Left cardiac atrium (tissue), 4 donors: ENCODE measurements at places on chromosomes 12 and 14.

GRCh38 chr14:29898470-29898869 lies 29.2 kb downstream of the PRKD1 start:
- DNase-seq: no peak

- no peak for DNase-seq
These were observed 211.8 kb downstream of the SNAPC1 start for GRCh38 chr14:61973981-61974380.

DNA sequence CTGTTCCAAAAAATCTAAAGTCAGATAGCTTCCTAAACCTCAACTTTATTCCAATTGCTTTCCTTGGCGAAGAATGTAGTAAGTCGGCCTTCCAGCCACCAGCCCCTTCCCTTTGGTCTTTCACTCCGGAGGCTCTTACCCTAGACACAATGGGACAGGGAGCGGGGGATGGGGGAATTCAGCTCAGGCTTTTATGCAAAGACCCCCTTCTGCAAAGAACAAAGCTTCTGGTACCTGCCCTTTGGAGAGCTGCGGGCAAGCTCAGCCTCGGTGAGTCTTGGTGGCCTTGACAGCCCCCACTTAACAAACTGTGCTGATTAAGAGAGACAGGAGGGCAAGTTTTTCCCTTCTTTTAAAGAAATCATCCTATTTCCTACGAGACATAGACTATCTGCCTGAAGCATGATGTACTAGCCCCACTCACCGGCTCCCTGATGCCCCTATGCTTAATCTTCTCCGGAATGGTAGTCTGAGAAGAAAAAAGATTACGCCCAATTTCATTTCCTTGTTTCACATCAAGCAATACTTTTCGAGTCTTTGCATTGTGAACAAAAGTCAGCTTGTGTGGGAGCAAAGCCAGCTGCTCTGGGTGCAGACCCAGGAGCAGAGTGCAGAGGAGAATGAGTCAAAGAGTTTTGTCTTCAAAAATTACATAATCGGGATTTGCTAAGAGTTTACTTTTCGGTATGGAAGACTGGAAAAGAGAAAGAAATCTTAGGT lies 1.5 kb upstream of the NANOG start:
- DNase-seq: no peak

DNA sequence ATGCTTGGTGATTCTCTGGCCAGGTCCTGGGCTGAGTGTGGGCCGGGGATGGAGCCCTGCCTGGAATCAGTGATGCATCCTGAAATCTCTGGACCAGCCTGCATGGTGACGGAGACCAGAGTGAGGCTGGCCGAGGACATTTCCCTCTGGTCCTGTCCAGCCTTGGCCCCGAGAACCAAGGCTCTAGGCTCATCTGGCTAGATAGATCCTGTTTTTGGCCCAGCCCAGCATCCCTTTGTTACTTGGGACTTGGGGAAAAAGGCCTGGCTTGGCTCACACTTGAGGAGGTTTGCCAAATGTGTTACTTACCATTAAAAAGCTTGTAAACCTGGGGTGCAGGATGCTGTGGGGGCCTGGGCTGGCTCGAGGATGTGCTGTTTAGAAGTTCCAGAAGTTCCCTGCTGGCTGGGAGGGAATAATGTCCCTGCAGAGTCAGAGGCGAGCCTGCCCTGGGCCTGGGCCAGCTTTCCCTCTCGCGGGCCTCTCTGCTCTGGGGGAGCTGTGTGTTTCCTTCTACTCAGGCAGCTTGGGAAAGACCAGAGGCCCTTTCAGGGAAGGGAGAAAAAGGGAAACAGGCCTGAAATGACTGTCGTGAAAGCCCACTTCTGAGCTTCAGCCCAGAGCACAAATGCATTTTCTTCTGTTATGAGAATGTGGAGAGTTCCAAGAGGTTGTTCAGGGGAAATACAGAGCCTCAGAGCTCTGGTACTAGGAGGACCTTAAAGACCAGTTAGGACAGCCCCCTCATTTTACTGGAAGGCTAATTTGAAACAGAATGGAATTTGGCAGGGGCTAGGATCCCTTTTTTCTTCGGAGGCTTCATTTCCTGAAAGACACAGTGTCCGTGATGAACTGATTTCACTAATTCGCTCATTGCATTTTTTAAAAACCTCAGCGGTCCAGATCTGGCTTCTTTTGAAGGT lies 47.2 kb upstream of the CTDSP2 start:
- peak; percentile 91 for DNase-seq

- no peak for DNase-seq
These were observed 6.5 kb downstream of the OR6C74 start for GRCh38 chr12:55250944-55251343.

GRCh38 chr12:6306151-6306550 lies 4.3 kb upstream of the PLEKHG6 start:
- no peak for DNase-seq

DNA sequence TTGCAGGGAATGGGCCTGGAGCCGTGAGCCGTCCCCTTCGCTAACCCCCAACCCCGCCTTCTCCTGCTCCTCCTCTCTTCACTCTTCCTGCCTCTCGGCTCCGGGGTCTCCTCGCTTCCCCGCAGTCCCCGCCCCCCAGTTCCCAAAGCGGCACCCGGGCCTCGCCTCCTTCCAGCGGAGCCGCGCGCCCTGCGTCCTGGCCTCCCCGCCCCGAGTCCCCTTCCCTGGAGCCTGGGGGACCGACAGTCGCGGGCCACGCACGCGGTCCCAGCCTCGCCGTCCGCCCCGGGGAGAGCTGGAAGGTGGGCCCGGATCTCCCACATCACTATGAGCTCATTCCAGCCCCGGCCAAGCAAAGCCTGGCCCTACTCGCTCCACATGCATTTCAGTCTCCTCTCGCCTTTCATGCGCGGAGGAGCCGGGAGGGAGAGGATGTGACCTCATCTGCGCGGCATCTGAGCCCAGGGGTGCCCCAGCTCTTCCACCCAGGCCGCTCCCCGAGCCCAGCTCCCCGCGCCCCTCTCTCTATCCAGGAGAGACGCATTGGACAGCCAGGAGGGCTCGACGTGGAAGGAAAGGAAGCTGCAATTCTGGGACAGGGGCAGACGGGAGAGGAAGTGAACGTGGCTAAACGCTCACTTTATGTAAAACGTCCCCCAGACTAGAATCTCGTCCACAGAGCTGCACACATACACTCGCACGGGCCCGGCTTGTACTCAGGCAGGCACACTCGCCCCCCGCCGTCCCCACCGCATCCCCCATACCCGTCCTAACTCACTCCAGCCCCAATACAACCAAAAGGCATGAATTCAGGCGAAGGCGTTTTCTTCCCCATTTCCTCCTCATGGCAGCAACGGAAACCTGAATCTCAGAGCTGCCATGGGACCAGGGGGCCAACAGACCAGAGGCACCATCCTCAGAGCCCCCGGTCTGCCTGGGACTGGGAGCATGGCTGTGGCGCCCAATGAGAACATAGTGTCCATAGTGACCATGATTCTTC lies 108.7 kb upstream of the CCND2 start:
- DNase-seq: peak; percentile 74

DNA sequence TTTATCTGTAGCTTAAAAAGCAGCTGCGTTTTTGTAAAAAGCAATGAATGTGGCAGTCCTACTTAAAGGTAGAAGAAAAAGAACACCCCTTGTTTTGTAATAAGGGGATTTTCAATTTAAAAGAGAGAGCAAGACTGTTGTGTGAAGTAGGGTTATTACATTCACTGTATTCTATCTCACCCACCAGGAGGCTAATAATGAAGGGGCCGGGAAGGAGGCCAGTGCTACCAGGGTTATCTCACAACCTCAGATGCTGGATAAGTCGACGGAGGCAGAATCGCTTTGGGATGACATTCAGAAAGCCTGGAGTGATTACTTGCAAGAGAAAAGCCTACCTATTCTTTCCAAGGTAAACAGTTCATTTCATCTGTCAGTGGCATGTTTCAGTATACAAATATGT lies 97.7 kb downstream of the RMST start:
- DNase-seq: no peak

- no peak for DNase-seq
These were observed 34.9 kb upstream of the HNF1A start for GRCh38 chr12:120943482-120943881.

- DNase-seq: peak; percentile 46
These were observed 1.1 kb downstream of the NUMB start for GRCh38 chr14:73457041-73457923.

DNA sequence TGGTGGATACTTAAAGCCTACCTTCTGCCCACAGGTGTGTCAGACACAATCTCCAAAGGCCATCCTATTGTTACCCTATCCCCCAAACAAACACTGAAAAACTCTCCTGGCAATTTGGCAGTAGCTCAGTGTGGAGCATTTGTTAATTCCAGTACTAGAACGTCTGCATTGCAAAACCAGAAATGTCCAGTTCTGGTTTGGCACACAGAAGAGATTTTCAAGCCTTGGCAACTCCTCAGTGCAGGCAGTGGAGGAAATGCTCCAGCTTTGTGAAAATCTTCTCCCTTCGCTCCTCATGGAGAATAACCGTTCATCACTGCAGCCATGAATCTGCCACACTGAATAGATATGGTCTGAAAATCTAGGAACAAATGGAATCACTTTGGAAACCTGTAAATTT lies 5.3 kb upstream of the SOCS2 start:
- no peak for DNase-seq

GRCh38 chr14:96980835-96981234 lies 183.7 kb downstream of the VRK1 start:
- DNase-seq: no peak

DNA sequence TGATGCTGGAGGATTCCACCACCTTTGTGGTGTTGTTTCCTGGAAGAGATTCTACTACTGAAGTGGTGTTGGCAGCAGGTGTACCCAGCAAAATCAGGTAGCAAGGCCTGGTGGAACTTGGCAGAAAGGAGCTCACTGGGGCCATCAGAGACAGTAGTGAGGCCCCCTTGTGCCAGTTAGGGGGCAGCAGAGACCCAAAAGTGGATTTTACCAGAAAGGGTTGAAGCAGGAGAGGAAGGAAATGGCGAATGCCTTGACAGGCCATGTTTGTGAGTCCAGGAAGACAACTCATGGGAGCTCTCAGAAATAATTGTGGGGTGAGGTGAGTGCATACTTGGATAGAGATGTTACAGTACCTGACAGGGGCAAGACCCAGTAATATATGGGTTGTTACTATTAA lies 137.7 kb upstream of the FGD4 start:
- no peak for DNase-seq

GRCh38 chr12:5293773-5294172 lies 138.1 kb upstream of the NTF3 start:
- no peak for DNase-seq

- DNase-seq: no peak
These were observed 16.8 kb upstream of the FAR2 start for GRCh38 chr12:29132316-29132715.

DNA sequence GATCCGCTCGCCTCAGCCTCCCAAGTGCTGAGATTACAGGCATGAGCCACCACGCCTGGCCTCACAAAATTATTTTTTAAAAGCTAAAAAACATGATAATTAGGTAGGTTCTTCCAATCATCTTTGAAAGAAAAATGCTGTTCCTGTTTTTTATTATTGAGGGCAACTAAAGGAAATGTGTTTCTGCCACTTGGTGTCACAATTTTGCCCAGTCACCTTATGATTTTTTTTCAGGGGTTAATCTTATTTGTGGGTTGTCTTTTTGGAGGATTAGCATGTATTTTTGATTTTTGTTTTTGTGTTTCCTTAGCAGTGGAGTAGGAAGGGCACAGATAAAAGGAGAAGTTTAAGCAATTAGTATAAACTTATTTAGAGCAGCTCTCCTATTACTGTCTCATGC lies 79.8 kb downstream of the PRORP start:
- DNase-seq: no peak

DNA sequence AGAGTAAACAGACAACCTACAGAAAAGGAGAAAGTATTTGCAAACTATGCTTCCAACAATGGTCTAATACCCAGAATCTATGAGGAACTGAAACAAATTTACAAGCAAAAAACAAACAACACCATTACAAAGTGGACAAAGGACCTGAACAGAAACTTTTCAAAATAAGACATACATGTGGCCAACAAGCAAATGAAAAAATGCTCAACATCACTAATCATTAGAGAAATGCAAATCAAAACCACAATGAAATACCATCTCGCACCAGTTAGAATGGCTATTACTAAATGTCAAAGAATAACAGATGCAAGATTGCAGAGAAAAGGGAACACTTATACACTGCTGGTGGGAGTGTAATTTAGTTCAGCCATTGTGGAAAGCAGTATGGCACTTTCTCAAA lies 125.8 kb downstream of the C12orf42 start:
- DNase-seq: no peak

- peak; percentile 77 for DNase-seq
These were observed at the start of gene ATL1 for GRCh38 chr14:50559990-50560930. TSS of gene ATL1 (plus strand) at chr14:50560145. CDS start at chr14:50560266, 121 bp downstream.

- DNase-seq: no peak
These were observed 41.9 kb downstream of the DCP1B start for GRCh38 chr12:1962051-1963020.

DNA sequence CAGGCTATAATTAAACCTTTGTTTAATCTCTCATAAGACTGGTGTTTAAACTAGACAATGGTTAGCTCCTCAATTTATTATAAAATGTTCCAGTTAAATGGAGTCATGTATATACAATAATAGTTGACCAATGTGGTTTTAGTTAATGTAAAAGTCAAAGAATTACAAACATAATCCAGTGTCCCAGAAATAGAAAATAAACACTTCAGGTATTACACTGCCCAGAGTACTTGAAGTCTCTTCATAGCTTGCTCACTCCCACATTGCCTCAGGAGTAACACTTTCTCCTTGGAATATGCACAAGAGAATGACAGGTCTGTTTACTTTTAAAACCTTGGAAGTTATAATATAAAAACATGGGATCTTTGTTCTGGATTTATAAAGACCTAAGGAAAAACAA lies 60.5 kb downstream of the SLC38A1 start:
- no peak for DNase-seq

DNA sequence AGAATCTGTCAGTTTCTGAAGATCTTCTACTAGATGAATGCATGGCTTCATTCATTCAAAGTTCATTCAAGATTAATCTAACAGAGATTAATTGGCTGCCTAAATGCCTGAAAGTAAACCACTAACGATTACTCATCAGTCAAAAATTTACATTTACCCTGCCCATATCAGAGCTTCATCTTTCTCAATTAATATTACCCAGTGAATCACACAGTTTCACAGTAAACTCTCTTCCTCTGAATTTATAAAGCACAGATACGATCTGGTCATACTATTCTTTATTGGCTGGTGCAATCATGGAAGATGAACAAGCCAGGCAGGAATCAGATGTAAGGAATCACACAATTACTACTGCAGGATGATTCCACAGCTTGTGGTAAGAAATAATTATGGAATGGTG lies 377.7 kb downstream of the SLC16A7 start:
- no peak for DNase-seq

DNA sequence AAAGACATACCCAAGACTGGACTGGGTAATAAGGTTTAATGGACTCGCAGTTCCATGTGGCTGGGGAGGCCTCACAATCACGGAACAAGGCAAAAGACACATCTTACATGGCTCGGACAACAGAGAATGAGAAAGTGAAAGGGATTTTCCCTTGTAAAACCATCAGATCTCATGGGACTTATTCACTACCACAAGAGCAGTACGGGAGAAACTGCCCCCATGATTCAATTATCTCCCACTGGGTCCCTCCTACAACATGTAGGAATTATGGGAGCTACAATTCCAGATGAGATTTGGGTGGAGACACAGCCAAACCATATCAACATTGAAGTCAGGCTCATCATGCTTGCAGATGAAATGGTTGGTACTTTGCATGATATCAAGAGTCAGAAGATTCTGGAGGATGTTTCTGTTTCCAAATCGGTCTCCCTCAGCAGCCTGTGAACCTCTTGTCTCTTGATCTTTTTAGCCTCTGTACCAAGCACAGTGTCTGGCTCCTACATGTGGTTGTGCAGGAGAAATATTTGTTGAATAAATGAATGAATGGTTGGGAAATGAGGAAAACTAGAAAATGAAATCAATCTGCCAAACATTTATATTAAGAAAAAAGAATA lies 98.6 kb downstream of the VRK1 start:
- no peak for DNase-seq
